ENCODE measurements at places on chromosomes 12 and 14. TPM values are rescaled to one million over a fixed set of nuclear protein-coding genes. Genes with fewer than 3 reads are reported as not detected.
A peak's percentile ranks its signal among the peaks of the same experiment; 100 is the strongest.

- H3K36me3 ChIP-seq = no peaks in the 10 kb centered on the region
- H3K4me3 ChIP-seq = no peak overlapping the region
These were observed 440.8 kb downstream of the NRXN3 start for GRCh38 chr14:78610994-78611393.

DNA sequence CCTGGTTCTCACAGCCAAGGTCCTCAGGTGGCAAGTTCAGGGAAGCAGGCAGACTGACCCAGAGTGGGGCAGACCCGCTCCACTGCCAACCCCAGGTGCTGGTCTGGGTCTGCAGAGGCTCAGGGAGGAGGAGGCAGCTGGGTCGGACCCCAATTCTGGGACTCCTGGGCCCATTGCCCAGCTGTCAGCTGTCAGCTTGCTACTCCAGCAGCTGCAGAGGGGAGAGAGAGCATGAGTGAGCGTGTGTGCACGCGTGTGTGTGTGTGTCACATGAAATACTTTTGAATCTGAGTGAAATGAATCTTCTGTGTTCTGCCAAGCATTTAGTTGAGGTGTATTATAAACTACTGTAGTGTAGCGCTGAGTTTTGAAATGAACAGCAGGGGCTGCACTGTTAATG lies 30.8 kb downstream of the XRCC3 start:
- H3K4me3 ChIP-seq = no peak overlapping the region
- H3K4me1 ChIP-seq = peaks cover 48% of the 10 kb centered on the region
- DNase-seq = peak; percentile 86

- peaks cover 42% of the 10 kb centered on the region for H3K36me3 ChIP-seq
- H3K27me3 ChIP-seq = no peaks in the 10 kb centered on the region
- no peak overlapping the region for H3K4me3 ChIP-seq
- H3K4me1 ChIP-seq = peaks cover 7% of the 10 kb centered on the region
- H3K27ac ChIP-seq = no peak overlapping the region
These were observed 57.3 kb upstream of the ATF1 start for GRCh38 chr12:50706606-50707005.

DNA sequence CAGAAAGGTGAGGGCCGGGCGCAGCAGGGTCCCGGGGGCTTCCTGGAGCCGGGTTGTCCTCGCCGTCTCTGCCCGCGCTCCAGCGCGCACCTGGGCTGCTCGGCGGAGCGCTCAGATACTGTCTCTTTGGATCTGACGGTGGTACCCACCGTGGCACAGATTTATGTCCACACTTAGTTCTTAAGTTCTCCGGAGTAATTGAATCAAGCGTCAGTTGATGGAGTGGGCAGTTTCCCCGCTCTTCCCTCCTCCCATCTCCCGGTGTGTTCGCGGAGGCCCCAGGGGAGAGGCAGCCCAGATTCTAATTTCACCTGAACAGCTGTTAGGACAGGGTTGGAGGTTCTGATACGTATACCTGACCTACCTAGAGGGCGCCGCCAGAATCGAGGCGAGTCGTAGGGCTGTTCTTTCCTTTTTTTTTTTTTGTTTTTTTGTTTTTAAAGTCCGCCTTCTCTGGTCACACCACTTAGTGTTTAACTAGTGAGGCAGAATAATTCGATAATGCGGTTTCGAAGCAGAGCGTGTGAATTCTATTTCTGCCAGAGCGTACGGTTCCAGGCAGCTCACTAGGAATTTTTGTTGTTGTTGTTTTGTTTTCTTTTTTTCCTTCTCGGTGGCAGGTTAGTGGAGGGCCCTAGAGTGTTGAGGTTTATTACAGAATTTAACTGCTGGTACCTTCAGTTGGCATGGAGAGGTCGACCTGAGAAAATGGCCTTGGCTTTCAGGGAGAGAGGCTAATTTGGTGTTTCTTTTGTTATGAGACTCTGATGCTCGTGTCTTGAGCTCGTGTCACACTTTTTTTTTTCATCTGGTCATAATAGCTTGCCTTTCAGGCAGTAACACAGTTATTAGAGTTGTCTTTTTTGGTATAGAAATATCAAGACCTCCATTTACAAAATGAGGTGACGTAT lies 22.3 kb upstream of the GNS start:
- peaks cover 14% of the 10 kb centered on the region for H3K4me1 ChIP-seq
- peaks cover 5% of the 10 kb centered on the region for H3K36me3 ChIP-seq
- H3K27me3 ChIP-seq = peaks cover 53% of the 10 kb centered on the region
- H3K4me3 ChIP-seq = peak overlapping the region; percentile 65

DNA sequence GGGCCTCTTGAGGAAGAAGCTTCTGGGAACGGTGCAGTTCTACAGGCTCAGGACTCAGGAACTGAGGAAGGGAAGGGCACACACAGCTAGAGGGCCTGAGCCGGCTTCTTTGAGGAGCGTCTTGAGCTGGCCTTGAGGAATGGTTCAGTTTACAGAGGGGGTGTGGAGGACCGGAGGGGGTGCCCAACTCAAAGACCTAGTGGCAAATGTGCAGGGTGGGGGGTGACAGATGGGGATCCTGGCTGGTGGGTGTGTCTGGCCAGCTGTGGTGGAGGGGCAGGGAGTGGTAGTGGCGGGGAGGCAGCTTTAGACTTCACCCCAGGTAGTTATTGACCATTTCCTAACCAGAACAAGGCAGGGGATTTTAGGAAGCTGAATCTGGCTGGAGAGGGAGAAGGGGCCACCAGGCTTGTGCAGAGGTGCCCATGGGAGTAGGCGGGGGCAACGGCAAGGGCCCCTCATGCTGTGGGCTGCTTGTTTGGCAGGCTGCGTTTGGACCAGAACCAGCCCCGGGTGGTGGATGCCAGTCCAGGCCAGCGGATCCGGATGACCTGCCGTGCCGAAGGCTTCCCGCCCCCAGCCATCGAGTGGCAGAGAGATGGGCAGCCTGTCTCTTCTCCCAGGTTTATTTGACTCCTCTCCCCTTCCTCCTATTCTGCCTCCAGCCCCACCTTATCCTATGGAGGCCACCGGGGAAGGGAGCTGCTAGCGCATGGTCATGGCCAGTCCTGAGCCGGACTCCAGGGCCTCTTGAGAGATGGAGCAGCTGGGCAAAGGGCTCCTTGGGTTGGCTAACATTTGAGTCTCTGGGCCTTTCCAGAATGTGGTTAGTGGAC lies 27.8 kb downstream of the PAPLN start:
- no peak overlapping the region for H3K27ac ChIP-seq
- peaks cover 5% of the 10 kb centered on the region for H3K36me3 ChIP-seq
- DNase-seq = no peak

DNA sequence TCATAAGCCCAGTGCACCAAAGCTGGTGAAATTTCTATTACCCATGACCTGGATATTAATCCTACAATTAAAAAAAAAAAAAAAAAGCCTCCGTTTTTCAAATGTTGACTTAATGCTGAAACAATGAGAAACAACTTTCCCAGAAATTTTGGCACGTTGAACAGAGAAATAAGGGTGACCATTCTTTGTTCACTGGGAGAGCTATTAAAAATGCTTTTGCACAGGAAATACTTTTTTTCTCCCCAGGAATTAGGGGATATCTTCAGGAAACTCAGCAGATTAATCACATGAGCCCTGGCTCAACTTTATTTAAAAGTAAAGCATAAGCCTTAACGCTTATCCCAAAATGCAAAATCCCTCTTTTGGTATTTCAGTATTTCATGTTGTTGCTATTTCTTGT lies 54.8 kb upstream of the FLRT2 start:
- no peaks in the 10 kb centered on the region for H3K27me3 ChIP-seq
- H3K4me1 ChIP-seq = peaks cover 39% of the 10 kb centered on the region
- no peaks in the 10 kb centered on the region for H3K36me3 ChIP-seq
- H3K27ac ChIP-seq = no peak overlapping the region
- DNase-seq = no peak

DNA sequence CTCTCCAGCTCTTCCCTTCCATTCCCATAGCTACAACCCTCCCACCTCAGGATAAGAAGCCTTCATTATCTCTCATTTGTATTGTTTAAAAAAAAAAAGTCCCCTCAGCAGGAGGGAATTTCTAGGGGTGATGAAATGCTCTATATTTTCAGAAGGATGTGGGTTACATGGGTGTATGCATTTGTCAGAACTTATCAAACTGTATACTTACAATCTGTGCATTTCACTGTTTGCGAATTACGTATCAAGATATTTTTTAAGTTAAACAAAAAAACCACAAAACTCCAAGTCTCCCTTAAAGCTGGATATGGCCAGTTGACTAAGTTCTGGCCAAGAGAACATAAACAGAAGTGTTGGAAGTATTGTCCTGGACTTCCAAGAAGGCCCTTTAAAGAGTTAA lies 2.0 kb upstream of the FKBP11 start:
- H3K27ac ChIP-seq = no peak overlapping the region
- no peak overlapping the region for H3K4me3 ChIP-seq
- DNase-seq = no peak
- peaks cover 23% of the 10 kb centered on the region for H3K36me3 ChIP-seq
- H3K4me1 ChIP-seq = peaks cover 4% of the 10 kb centered on the region

YEATS4 gene
- total RNA-seq = 16.3 TPM

CCDC177 gene
- total RNA-seq = not detected

PSMB5 gene
- 207 TPM for total RNA-seq

AMN gene
- 0.30 TPM for total RNA-seq

Measured in chondrocyte (in vitro differentiated cells).